ENCODE measurements at places on chromosomes 12 and 14.
A peak's percentile ranks its signal among the peaks of the same experiment; 100 is the strongest.

DNA sequence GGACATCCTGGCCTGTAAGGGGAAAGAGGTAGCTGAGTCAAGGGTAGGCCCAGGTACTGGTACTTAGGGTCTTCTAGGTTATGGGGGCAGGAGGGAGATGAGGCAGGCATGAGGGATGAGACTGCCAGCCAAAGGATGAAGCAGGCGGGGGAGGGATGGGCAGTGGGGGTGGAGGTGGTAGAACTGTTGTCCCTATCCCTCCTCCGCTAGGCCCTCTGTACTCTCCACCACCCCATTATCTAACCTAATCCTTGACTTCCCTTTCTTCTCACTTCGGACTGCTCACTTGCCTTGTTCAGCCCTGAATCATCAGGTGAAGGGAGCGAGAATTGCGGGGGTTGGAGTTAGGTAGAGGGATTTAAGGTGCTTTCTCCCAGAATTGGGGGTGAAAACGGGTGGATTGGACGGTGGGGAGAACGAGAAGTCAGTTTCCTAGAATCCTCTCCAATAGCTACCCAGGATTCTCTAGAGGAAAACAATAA, 562 bp downstream of the PAN2 start:
- DNase-seq = no peak

- DNase-seq = no peak
Measured at GRCh38 chr12:103998976-103999375, 33.3 kb downstream of the TDG start.

GRCh38 chr12:47223031-47223847, 143.5 kb upstream of the AMIGO2 start:
- peak; percentile 67 for DNase-seq

DNA sequence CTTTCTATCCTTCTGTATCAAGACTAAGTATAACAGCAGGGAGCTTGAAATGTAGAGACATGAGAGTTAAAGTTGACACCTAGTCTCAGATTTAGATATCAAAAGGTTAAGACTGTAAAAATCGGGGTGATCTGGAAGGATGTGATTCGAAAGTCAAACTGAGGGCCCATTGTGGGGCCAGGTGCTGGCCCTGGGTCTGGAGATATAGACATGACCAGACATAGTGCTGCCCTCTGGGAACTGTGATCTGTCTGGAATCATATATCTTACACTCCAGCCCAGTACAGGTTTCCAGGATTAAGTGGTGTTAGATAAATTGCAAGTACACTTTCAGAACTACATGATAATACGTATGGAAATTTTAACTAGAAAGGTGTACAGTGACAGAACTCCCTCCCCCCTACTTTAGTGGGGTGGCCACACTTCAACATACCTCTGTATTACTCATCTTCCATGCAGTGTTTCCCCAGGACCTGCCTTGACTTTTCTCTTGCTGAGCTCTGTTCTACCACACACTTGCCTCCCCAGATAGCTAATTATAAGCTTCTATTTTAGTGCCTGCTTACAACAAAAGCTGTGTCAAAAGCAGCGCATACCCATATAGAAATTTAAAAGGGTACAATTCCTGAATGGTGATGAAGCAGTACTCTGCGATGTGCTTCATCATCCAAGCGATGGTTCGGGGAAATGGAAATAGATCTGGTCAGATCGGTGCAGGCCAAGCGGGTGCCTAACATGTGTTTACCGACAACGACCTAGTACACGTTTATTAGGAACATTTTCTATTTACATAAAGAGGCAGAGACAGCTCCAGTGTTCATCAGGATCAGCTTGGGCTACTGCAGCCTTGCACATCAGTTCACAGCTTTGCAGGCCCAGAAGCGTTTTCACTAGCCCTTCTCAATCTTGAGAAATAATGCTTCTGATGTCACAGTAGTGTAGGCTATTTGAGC, 68.7 kb downstream of the ARF6 start:
- peak; percentile 27 for DNase-seq

- peak; percentile 30 for DNase-seq
Measured at GRCh38 chr12:48988030-48988649, 10.0 kb downstream of the WNT1 start.

GRCh38 chr12:129868575-129868974, 35.2 kb downstream of the TMEM132D start:
- DNase-seq = no peak

DNA sequence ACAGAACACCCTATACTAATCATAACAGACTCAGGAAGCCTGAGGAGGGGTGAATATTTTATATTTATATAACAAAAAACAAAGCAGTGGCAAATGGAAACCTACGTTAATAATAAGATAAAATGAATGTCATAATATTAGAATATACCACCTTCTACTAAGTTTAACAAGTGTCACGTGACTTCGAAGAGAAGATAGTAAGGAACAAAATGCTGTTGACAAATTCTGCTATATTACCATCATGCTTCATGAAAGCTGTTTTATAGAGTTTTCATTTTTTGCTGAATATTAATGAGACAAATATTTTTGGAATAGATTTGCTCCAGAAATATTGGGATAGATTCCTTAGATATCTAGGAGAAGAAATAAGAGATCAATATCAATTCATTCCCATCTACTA, 450.6 kb upstream of the DCN start:
- DNase-seq = no peak

DNA sequence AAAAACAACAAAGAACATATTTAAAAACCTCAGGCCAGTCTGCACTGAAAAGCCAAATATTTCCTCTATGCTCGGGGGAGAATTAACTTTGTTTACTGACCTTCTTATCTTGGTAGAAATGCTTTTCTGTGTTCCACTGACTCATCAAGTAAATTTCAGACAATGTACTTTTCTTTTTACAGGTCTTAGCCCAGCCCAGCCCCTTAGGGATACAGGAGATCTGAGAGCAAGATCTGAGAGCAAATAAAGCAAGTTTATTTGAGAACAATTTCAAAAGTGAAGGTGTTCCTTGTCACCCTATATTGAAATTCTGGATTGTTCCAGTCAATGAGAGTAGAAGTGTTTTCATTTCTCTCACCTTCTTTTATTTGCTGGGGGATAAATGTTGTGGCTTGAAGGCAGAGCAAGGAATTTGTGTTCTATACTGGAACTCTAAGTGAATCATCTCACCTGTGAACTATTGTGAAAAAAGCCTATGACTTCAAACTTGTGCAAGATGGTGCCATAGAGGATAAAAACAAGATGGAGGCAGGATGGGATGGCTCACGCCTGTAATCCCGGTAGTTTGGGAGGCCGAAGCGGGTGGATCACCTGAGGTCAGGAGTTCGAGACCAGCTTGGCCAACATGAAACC, 7.9 kb upstream of the GPRC5A start:
- DNase-seq = peak; percentile 94

DNA sequence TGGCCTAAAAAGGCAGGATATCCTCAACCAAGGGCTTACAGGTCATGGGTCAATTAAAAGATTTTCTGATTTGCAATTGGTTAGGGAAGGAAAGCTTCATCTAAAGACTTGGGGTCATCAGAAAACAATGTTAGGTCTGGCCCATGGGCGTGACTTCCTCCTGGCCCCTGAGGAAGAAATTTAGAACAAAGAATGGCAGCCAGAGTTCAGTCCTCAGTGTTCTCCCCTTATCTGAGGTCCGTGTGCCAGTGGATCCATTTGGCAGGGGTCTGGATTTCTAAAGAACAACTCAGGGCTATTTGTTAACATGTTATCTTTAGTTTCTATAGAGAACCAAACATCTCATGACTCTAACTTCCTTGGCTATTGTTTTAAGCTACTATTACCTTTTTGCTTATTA, 27.8 kb upstream of the NFYB start:
- peak; percentile 37 for DNase-seq

- DNase-seq = peak; percentile 96
Measured at GRCh38 chr12:12201274-12201758, 65.5 kb downstream of the LRP6 start.

DNA sequence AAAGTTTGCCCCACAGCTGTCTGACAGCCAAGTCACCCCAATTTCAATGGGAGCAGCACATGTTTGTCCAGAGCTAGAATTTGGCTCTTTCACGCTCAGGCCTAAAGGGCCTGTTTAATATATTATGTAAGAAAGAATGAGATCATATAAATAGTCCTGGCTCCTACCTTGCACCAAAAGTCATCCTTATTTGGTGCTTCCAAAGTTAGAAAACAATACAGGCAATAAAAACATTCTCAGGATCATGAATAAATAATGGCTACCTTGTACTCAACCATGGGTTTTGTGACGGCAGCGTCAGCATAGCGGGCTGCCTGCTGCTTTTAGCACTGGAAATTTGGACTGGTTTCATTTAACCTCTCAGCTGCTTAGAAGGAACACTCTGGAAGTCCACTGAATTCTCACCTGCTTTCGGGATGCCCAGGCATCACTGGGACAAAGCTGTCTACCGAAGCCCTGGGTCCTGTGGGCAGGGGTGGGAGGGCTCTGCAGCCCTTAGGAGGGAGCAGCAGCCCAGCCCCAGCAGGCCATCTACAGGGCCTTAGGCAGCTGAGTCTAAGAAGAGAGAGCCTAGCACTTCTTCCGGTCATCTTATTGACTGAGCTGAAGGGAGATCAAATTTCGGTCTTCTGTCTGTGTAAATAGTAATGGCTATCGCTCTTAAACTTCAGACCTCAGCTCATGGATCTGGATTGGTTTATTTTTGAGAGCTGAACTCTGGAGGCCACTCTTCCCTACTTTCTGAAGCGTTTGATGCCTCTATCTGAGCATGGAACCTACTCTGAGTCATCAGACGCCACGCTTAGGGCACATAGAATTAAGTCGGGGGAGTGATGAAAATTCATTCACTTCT, 106.5 kb downstream of the SAMD4A start:
- DNase-seq = no peak

- DNase-seq = peak; percentile 32
Measured at GRCh38 chr14:77615361-77616132, 890 bp downstream of the SPTLC2 start.
